Mucosa of descending colon (tissue), 3 donors: ENCODE measurements at places on chromosomes 4 and X. TPM values are rescaled to one million over a fixed set of nuclear protein-coding genes. Genes with fewer than 3 reads are reported as not detected.

DNA sequence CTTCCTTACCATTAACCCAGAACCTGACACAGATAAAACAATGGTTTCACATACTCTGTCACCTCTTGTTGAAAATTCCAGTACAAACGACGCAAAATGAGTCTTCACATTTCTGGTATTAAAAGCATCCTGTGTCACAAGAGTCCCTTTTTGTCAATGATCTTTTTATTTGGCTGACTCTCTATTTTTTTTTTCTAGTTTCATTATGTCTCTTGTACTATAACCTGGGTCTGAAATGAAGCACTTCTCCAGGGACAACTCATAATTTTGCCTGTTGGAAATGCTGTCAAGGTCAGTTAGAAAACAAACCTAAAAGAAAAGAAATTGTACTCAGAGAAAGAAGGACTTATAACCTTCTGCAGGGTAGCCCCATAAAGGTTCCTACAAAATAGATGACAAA is 93.1 kb downstream of the NR3C2 start:
- no peak for DNase-seq

DNA sequence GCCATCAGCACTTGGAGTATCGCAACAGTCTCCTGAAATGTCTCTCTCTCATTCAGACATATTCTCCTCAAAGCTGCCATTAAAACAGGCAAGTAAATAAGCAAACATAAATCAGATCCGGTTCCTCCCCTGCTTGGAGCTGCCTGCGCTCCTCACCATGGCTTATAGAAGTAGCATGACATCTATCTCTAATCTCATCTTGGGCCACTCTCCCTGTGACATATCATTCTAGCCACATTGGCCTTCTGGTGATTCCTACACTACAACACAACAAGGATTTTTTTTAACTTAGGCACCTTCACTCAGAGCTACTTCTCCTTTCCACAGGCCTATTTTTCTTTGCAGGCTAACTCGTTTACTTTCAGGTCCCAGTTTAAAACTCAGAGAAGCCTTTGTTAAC is 387.9 kb downstream of the ARHGAP24 start:
- DNase-seq, result no peak

Gene STPG2
- 0.41 TPM for total RNA-seq

DNA sequence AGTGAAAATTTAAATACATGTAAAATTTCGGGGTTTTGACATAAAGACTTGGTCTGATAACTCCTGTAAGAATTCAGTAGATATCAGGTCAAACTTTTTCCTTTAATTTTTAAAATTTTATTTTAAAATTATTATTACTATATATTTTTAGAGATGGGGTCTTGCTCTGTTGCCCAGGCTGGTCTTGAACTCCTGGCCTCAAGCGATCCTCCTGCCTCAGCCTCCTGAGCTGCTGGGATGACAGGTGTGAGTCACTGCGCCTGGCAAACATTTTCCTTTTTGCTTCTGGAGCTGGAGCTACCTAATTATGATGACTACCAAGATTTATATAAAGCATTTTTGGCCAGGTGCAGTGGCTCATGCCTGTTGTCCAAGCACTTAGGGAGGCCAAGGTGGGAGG is 37.3 kb downstream of the KLHL15 start:
- DNase-seq, result no peak

- no peak for DNase-seq
These were observed 29.4 kb downstream of the XG start for GRCh38 chrX:2781226-2781571.

Gene TEX13B
- not detected for total RNA-seq

GRCh38 chrX:150903110-150903508 is 4.6 kb upstream of the CD99L2 start:
- DNase-seq, result no peak
